ENCODE measurements at places on chromosomes 2 and 18. TPM values are rescaled to one million over a fixed set of nuclear protein-coding genes. Genes with fewer than 3 reads are reported as not detected.

SEPTIN2 gene
- 230 TPM for total RNA-seq

DNA sequence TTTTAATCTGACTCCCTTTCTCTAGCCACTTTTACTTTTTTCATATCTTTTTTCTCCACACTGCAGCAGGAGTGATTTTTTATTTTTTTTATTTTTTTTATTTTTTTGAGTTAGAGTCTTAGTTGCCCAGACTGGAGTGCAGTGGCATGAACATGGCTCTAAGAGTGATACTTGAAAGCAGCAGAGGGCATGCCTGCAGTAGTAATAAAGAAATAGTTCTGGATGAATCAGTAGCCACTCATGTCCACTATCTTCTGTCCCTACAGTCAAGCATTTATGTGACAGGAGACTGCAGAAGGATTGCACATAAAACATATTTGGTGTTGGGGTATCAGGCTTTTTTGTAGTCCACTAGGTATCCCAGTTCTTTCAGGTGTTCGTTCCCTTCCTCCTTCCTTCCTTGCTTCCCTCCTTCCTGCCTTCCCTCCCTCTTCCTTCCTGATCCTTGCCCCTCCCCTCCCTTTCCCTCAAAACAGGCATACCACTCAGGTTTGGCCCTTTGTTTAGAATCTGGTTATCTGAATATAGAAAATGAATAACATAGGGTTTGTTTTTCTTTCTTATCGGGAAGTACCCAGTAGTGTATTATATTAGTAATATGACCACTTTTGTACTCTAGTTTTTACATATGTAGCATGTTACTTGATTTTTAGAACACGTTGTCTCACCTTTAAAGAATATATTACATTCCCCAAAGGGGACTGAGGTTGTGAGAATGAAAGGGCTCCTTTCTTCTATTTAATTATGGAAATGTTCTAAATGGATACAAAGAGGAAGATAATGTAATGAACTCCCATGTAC is 23.5 kb downstream of the MIB1 start:
- ATAC-seq, result peak; percentile 50

TLX2 gene
- 0.39 TPM for total RNA-seq

- ATAC-seq, result no peak
Observed at GRCh38 chr18:59871711-59872362, 28.0 kb upstream of the PMAIP1 start.

GRCh38 chr2:240512666-240513535 is 44.9 kb downstream of the ANKMY1 start:
- ATAC-seq, result no peak

PDE1A gene
- total RNA-seq, result not detected

DNA sequence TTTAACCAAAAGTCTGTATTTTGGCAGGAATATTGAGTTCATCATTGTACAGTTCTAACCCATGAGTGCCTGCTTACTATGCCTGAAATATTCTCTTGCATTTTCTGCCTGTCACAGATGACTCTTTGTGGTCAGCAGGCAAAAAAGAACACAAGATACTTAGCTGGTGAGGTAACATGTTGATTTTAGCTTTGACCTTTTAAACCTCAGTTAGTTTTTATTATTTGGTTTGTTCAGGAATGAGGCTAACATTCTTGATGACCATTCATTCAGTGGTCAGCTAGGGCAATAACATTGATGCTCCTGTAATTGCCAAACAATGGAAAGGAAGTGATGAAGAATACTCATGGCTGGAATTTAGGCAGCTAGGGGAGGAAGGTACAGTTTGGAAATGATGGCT is 491.2 kb downstream of the PIK3C3 start:
- no peak for ATAC-seq

DNA sequence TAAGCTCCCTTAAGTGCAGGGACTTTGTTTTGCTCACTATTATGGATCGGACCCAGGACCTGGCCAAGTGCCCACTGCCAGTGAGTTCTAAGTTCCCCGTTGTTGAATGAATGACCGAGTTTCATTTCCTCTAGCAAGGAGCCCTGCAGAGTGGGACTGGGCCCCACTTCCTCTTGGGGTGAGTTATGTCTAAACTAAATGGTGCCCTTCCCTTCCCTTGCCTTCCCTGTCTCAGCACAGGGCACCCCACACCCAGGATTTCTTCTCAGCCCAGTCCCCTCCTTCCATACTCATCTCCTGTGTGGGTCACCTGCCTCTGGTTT is 195.3 kb upstream of the HS6ST1 start:
- no peak for ATAC-seq

- no peak for ATAC-seq
Observed at GRCh38 chr18:12946549-12947284, 1.1 kb upstream of the SEH1L start.

- ATAC-seq, result peak; percentile 85
Observed at GRCh38 chr2:19488009-19488691, 129.7 kb upstream of the OSR1 start.

GAD1 gene
- 7.1 TPM for total RNA-seq

DNA sequence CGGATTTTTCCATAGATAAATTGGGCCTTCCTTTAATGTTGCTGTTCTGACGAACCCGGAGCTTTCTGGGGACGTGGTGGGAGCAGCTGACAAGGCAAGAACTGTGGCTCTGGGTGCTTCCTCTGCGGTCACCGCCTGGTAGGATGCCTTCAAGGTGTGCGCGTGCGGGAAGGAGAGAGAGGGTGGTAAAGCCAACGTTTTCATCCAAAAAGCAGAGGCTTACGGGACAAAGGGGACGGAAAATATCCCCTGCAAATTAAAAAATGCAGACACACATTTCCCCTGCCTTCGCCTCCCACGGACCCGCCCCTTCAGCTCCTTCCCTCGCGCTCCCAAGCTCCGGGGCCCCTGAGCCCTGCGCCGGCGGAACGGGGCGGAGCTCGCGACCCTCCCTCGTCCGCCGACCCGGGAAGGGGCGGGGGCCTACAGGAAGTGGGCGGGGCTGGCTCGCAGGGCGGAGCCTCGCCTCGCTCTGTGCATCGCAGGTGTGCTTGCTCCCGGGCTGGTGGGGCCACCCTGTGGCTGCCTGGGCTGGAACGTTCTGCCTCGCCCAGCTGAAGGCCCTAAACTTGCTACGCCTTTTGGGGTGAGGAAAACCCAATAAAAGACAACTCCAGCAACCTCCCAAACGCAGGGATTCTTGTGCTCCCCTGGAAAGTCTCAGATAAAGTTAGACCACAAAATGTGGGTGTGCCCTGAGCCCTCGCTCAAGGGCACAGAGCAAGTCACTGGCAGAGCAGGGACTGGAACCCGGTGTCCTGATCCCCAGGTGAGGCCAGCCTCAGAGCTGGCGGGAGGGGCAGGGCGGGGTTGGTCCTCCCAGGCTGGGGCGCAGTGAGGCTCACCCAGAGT is 25.4 kb upstream of the SLC66A3 start:
- peak; percentile 88 for ATAC-seq

- no peak for ATAC-seq
Observed at GRCh38 chr2:127270663-127271062, 23.3 kb downstream of the ERCC3 start.

GRCh38 chr2:213251618-213252017 is 32.6 kb upstream of the SPAG16 start:
- ATAC-seq, result peak; percentile 31

GDF7 gene
- total RNA-seq, result 0.02 TPM

DNA sequence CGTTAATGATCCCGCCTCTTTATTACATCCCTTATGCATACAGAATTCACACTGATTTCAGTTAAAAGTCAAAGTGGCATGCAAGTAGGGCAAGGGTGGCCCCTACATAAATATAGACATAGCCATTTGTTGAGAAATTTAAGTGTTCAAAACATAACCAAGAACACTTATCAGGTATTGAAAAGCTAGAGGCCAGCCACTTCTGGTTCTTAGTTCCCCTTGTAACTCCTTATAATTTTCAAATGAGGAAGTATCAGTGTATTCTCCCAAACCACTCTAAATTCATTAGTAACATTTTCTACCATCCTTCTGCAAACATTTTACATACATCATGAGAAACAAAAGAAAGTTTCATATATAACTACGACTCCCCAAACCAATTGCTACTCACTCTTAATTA is 5.8 kb upstream of the ARL5A start:
- ATAC-seq, result no peak

- ATAC-seq, result no peak
Observed at GRCh38 chr2:210555555-210555954, 844 bp upstream of the CPS1 start.
